Neural crest cell (in vitro differentiated cells): ENCODE measurements at places on chromosomes 11 and 22. TPM values are rescaled to one million over a fixed set of nuclear protein-coding genes. Genes with fewer than 3 reads are reported as not detected.

POU2AF2 gene
- not detected in 2 replicates for total RNA-seq

SEPTIN3 gene
- 71.5 and 75.0 TPM in 2 replicates for total RNA-seq

GAS2 gene
- 3.3 and 3.4 TPM in 2 replicates for total RNA-seq

RBMXL2 gene
- 0.20 and 0.21 TPM in 2 replicates for total RNA-seq

DDIAS gene
- total RNA-seq = 22.1 and 23.2 TPM in 2 replicates

OR4C3 gene
- total RNA-seq = not detected in 2 replicates

FGF4 gene
- total RNA-seq = not detected in 2 replicates

EMID1 gene
- total RNA-seq = 9.0 and 10.4 TPM in 2 replicates

AIFM3 gene
- 0.79 and 0.84 TPM in 2 replicates for total RNA-seq

CDKN1C gene
- 78.3 and 80.0 TPM in 2 replicates for total RNA-seq

CADM1 gene
- total RNA-seq = 112 and 121 TPM in 2 replicates

IL17REL gene
- 0.07 TPM in 1 of 2 replicates, not detected in the other for total RNA-seq

PLXNB2 gene
- total RNA-seq = 128 and 130 TPM in 2 replicates

DNA sequence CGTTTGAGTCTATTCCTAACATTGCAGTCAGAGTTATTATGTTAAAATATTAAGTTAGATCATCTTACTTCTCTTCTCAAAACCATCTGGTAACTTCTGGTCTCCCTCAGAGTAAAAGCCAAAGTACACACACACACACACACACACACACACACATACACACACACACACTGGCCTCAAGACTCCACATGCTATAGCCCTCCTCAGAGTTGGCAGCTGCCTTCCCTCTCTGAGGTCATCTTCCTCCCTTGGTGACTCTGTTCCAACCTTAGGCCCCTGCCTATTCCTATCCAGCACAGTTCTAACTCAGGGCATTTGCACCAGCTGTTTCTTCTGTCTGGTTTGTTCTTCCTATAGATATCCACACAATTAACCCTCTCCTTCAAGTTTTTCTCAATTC lies 272.0 kb upstream of the SESN3 start:
- DNase-seq = no peak

DNA sequence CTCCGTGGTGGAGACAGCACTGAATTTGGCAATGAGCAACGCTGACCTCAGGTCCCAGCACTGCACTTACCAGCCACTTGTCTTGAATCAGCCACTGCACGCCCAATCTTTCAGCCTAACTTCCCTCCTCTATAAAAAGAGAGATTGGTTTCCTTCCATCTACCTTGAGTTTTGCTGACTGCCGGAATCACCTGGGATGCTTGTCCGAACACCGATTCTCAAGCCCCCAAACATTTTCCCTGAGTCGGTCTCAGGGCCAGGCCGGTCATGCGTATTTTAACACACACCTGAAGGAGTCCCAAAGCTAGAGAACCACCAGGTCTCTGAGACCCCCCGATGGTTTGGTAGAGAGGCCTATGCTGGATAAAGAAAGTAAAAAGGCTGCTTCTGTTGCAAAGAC lies 131.5 kb downstream of the SPATA19 start:
- DNase-seq = no peak

DNA sequence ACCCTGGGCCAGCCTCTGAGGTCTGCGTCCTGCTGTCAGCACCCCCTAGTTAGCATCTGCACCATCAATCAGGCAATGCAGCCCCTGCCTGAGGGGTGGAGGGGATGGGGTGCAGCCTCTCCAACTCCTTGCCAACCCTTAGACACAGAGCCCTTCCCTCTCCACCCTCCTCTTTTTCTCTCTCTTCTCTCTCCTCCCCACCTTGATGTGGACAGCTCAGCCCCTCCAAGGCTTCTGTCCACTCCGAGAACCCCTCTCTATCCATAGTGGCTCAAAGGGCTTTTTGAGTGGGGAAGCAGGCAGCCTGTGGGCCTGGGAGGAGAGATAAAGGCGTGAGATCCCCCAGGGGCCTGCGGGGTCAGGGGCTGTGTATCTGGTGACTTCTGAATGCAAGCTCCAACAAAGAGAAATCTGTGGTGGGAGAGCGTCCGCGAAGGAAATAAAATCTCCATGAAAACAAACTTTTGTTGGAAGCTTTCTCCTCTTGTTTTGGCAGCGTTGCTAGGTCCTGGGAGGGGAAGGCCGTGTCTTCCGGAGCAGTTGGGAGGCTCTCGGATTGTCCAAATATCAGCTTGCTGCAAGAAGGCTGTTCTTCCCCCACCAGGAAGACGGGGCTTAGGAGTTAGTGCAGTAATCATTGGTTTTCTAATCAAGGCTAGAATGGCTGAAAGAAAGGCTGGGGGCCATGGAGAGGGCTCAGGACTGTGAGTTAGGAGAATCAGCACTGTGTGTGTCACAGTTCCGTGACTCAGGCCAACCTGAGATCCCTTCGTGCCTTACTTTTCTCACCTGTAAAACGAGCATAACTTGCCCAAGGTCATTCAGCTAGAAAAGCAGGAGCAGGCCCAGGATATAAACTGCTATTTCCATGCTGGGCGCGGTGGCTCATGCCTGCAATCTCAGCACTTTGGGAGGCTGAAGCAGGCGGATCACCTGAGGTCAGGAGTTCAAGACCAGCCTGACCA lies 50.3 kb downstream of the PKNOX2 start:
- DNase-seq = peak; percentile 55

DNA sequence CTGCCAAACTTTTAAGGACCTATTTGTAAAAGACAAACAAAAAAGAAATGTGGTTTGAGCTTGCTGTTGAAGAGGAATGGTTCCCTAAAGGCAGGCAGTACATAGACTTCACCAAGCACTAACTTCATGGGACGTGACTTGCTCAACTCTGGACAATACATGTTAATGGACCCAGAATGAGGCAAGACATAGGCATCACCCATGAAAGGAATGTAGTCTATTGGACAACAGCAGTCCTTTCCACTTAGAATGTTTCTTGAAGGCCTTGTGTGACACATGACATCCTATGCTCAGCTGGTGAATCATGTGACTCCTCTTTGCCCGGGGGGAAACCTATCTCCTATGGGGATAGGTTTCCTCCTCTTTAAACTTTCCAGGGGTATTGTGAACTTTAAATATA lies 246.4 kb upstream of the BLID start:
- DNase-seq = no peak

DNA sequence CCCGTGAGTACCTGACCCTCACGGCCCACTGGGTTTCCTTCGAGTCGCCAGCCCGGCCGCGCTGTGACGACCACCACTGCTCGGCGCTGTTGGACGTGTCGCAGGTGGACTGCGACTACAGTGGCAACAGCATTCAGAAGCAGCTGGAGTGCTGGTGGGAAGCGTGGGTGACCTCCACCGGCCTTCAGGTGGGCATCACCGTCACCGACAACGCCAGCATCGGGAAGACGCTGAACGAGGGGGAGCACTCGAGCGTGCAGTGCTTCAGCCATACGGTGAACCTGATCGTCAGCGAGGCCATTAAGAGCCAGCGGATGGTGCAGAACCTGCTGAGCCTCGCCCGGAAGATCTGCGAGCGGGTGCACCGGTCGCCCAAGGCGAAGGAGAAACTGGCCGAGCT lies 32.2 kb downstream of the ZBED4 start:
- DNase-seq = no peak

DNA sequence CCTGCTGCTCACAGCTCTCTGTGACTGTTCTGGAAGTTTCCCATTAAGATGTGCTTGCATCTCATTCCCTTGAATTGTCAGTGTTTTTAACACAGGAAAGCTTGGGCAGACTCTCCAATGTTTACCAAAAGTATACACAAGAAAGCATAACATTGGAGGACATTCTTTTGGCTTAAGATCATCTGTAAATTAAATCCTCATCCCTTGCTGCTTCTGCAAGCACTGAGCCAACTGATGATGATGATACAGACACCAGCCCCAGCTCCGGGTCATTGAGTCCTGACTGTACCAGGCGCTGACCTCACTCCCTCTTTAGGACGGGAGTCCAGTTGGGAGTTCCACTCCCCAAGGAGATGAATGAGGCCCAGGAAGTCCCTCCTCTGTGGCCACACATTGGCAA lies 23.8 kb downstream of the CD82 start:
- DNase-seq = no peak

GRCh38 chr22:24146194-24146616 lies 35.1 kb upstream of the SUSD2 start:
- no peak for DNase-seq

- DNase-seq = no peak
Measured at GRCh38 chr22:35921044-35921443, 107.6 kb downstream of the RBFOX2 start.

GRCh38 chr11:29485641-29486040 lies 531.2 kb downstream of the KCNA4 start:
- no peak for DNase-seq

GRCh38 chr11:134170177-134170918 lies 53.4 kb downstream of the NCAPD3 start:
- no peak for DNase-seq

GRCh38 chr22:44522526-44523170 lies 24.6 kb upstream of the RTL6 start:
- no peak for DNase-seq

DNA sequence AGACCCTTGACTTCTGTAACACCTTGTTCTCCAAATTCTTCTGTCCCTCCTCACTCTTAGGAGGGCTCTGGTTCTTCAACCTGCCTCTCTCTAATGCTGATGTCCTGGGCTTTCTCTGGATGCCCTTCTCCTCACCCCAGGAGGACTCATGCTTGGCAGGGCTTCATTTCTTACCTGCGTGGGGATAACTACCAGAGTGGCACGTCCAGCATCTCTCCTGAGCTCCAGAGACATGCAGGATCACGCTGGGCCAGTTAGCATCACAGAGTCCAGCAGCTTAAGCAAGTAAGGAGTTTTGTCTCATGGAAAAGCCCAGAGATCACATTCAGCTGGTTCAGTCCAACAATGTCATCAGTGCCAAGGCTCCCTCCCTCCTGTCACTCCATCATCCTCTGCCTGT lies 36.4 kb downstream of the RTL6 start:
- no peak for DNase-seq

DNA sequence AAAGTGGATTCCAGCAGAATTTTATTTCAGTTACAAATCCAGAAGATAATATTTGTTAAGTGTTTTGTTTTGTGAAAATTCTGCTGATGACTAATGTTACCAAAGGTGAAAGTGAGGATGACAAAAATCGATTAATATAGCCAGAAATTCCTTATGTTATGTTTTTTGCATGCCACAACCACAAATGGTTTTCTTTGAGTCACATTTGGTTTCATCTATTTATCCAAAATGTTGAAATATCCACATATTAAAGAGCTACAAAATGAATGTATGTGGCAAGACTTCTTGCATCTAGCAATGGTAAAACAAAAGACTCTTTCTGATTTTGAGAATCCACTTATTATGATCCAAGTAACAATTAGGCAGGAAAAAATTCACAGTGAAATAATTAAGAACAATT lies 150.1 kb upstream of the LRRC4C start:
- DNase-seq = no peak

GRCh38 chr11:73430326-73430725 lies 54.1 kb downstream of the RELT start:
- DNase-seq = no peak

DNA sequence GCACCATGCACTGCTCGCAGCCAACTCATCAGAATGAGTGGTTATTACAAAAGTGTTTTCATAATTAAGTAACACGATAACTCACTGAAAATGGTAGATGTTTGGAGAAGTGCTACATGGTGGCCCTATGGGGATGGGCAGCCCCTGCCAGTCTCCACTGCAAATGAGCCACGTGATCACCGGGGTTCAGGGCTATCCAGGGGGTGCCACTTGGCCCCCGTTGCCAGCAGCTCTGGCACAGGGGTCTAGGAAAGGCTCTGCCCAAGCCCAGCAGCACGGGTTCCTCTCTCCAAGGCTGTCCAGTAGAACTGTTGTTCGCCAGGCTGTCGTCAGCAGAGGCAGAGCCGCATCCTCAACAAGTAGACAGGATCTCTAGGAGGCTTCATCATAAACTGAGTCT lies 382.1 kb upstream of the B3GAT1 start:
- no peak for DNase-seq

- DNase-seq = no peak
Measured at GRCh38 chr22:36377022-36377631, 10.6 kb downstream of the MYH9 start.
